Endothelial cell (in vitro differentiated cells): ENCODE measurements at places on chromosomes 6 and 20.

GRCh38 chr6:12356983-12357972, 67.1 kb downstream of the EDN1 start:
- DNase-seq: no peak

DNA sequence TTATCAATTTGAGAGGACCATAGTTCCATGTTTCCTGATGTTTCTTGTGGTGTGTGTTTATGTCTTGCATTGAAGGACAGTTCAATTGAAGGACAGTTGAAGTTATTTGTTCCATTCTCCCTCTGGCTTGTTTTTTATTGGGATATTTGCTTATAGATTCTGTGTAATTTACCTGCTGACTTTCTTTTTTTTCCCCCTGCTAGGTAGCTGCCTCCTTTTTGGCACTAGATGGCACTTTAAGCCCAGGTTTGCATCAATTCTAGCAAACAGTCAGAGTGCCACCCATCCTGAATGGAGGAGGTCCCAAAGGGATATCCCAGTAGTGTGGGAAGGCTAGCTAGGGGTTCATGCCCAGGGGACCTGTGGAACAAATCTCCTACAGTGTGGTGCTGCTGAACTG, 78.1 kb downstream of the CFAP61 start:
- no peak for DNase-seq

- DNase-seq: no peak
These were observed 109.8 kb downstream of the BACH2 start for GRCh38 chr6:90186637-90187371.

- DNase-seq: no peak
These were observed 65.3 kb upstream of the SAMD3 start for GRCh38 chr6:130288065-130288464.

DNA sequence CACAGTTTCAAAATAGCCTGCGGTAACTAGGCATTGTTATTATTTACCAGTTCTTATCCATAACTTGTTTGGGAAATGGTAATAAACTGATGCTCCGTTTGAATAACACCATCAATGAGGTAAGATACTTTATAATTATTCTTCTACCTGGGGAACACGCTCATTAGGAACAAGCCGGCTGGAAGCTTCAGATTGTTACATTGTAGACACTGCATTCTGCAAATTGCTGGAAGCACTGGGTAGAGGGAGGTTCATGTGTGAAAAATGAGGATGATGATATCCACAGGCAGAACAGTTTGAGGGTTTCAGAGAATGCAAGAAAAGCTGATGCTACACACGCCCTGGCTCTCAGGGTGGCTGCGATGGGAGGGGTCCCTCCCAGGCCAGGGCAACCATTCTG, 560.6 kb upstream of the AGPAT4 start:
- no peak for DNase-seq

- no peak for DNase-seq
These were observed 240.8 kb downstream of the ARHGAP18 start for GRCh38 chr6:129469070-129469662.

DNA sequence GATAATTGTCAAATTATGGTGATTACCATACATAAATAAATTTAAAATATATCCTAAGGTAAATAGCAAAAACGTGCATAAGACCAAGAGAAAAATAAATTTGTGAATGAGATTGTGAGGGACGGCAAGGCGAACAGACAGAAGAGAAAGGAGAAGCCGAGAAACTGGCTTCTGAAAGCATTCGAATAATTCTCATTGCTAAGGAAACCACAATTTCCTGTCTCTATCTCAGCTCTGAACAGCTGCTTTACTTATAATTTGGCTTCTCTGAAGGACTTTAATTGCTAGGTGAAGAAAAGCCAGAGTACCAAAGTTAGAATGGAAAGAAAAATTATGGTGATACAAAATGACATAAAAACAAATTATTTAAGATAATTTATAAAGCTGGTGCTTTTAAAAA, 79.0 kb upstream of the RGS17 start:
- DNase-seq: no peak

DNA sequence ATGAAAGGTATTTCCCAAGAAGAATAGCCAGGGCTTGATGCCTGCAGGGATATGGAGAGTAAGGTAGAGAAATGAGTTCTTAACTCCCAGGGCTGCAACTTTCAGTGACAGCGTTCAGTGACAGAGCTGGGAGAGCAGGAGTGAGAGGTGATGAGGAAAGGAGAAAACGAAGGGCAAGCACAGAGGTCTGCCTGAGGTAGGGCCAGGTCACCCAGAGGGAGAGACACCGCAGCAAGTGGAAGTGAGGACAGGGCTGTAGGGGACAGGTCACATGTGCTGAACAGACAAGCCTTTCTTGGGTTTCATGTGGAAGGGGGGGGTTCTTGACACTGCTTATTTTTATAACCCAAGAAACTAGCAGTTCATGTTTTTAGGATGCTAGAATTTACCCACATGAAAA, 72.5 kb downstream of the PREP start:
- no peak for DNase-seq

GRCh38 chr20:35739294-35740163, 2.5 kb downstream of the RBM39 start:
- no peak for DNase-seq

DNA sequence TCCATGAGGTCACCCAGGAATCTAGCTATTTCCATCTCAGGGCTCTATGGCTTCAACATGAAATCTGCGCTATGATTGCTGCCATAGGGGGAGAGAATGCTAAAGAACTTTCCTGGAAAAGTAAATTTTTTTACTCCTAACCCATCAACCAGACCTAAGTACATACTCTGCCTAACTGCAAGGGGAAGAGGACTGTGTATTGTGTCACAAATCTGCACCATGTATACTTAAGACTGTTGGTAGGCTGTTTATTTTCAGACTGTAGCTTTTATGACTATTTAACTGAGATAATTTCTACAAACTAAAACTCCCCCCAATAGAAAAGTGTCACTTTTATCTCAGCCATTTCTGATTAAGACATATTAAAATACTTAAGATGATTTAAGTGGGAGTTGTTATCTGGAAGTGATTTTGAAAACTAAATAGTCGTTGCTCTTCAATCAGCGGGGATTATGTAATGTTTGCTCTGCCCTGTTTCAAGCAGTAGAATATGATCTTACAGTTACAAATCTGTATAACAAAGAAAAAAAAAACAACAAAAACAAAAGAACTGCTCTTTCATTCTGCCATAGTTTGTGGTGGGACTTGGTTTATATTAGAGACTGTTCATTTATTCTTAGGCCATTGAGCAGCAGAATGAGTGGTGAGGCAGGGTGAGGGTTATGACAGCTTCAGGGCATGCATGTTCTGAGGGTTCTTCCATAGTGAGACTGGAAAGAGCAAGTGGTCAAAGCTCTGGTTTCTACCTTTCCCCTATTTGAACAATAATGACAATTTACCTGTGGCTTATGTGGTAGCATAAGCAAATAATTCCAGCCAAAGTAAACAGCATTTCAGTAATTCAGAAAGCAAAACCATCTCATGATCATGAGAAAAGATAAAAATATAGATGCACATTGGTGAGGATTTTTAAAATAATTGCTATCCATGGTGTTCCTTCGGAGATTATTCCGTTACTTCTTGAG, 126.3 kb upstream of the CEP162 start:
- DNase-seq: no peak

- DNase-seq: peak; percentile 83
These were observed 35.9 kb downstream of the PLCG1 start for GRCh38 chr20:41173161-41173721.

- no peak for DNase-seq
These were observed 148.1 kb upstream of the TENT5A start for GRCh38 chr6:81900616-81901015.

- DNase-seq: no peak
These were observed 677.4 kb upstream of the CITED2 start for GRCh38 chr6:140051521-140052512.

DNA sequence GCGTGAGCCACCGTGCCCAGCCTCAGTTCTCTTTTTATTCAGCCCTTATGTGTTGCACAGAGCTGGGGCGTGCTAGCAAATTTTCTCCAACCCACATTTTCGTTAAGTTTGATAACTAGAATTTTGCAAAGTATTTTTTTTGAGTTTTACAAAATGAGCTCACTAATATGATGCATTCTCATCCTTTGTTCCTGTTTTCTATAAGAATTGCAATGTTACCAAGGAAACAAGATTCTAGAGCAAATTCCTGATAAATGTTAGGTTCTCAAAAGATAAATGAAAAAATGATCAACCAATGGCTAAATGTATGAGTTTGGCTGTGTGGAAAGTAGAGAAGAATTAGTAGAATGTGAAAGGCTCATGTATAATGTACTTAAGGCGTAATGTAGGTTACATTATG, 529.8 kb downstream of the MAFB start:
- no peak for DNase-seq

- no peak for DNase-seq
These were observed 11.8 kb upstream of the STX11 start for GRCh38 chr6:144138542-144138941.

GRCh38 chr6:36608788-36609563, 14.8 kb downstream of the SRSF3 start:
- DNase-seq: no peak

GRCh38 chr20:16541226-16541625, 32.0 kb downstream of the KIF16B start:
- no peak for DNase-seq

- DNase-seq: no peak
These were observed 43.1 kb downstream of the PTCHD4 start for GRCh38 chr6:48067886-48068277.

- no peak for DNase-seq
These were observed 228.0 kb downstream of the ZNF217 start for GRCh38 chr20:53365539-53366075.

GRCh38 chr6:110310861-110311446, 47.2 kb downstream of the METTL24 start:
- no peak for DNase-seq

GRCh38 chr6:5333658-5334057, 72.3 kb downstream of the FARS2 start:
- no peak for DNase-seq

- DNase-seq: no peak
These were observed 646.5 kb upstream of the NOX3 start for GRCh38 chr6:156102129-156102528.

DNA sequence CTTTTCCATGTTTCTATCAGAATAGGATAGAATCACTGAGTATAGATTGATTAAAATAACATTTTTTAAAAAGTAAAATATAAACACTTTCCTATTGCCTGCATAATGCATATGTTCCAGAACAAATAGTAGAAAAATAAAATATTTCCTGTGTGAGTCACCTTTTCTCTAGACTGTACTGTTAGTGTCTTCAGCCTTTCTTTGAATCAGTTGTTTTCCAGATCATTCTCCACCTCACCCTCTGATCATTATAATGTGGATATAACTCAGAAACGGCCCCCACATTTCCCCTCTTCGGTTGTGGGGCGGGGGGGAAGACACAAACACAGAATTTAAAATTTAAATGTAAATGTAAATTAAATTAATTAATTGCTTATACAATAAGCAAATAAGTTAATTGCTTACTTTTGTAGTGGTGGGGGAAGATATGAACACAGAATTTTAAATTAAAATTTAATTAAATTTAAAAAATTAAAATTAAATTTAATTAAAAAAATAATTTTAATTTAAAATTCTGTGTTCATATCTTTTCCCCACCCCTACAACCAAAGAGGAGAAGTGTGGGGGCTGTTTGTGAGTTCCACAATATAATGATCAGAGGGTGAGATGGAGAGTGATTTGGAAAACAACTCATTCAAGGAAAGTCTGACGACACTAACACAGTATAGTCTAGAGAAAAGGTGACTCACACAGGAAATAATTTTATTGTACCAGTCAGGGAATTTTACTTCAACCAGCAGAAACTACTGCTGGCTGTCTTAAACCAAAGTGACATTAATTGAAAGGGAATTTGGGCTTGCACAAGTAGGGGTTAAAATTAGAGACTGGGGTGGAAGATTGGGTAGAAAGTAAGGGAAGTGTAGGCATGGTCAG, 37.1 kb upstream of the PROKR2 start:
- no peak for DNase-seq

DNA sequence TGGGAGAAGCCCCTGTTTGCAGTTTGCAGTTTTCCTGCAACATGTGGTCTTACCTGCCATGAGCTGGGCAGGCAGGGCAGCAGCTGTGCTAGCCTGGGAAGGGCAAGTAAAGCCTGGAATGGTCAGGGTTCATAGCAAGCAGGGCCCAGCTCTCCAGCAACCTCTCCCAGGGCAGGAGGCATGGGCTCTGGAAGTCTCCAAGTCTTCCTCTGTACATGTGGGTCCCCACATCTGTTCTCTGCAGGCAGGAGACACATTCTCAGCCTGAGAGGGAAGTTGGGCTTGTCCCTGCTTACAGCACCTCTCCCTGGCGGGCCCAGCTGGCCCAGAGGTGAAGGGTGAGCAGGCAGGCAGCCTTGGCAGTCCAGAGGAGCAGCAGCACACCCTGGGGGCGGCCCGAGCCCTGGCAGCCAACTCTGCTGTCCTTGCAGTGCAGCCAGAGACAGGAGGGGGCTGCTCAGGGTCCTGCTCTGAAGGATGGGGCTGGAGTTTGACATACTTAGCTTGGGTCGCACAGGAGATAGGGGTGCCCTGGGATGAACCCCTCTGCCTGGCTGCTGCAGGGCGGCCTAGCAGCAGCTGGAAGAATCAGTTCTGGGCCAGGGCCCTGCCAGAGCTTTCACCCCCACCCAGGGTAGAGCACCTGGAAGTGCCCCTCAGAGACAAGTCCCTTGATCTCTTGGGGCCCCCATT, 176.0 kb downstream of the MRPL14 start:
- peak; percentile 58 for DNase-seq

GRCh38 chr20:61500791-61501321, 248.8 kb downstream of the CDH4 start:
- peak; percentile 21 for DNase-seq

DNA sequence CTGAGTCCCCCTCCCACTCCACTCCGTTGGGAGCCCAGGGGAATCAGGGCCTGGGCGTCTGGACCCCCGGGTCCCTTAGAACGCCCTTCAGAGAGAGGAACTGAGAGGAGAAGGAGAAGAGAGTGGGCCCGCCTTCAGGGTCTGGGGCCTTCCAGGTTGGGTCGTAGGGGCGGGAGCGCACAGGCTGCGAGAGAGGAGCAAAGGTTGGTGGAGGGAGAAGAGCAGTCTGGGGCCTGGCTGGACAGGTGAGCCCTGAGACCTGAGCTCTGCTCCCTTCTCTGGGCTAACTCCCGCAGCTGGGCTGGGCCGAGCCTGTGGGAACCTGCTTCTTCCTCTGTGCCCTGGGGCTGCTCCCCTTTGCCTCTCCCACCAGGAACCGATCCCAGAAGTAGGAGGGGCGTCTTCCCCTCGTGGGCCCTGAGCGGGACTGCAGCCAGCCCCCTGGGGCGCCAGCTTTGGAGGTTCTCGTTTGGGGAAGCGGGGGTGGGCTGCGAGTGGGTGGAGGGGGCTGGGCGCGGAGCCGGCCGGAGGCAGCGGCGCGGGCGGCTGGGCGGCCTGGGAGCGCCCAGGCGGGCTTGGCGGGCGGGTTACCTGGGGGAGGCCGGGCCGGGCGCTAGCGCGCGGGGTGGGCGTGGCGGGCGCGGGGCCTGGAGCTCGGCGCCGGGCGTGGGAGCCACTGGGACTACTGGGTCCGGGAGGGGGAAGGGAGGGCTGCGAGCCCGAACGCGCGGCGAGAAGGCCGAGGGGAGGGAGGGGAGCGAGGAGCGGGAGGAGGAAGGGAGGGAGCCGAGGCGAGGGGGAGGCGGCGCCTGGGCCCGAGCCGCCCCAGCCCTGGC, at the start of gene DDR1:
TSS of gene DDR1 (plus strand) at position 835 of the 836 bp plus-strand sequence. CDS start 4,211 bp downstream, outside the sequence.
- no peak for DNase-seq
